Upper lobe of left lung (tissue), 6 donors: ENCODE measurements at places on chromosomes 7 and 10.
A peak's percentile ranks its signal among the peaks of the same experiment; 100 is the strongest.

GRCh38 chr10:21531164-21531563 lies 2.9 kb upstream of the MLLT10 start:
- no peak for DNase-seq

GRCh38 chr7:124752310-124752709 lies 13.3 kb downstream of the GPR37 start:
- no peak for DNase-seq

DNA sequence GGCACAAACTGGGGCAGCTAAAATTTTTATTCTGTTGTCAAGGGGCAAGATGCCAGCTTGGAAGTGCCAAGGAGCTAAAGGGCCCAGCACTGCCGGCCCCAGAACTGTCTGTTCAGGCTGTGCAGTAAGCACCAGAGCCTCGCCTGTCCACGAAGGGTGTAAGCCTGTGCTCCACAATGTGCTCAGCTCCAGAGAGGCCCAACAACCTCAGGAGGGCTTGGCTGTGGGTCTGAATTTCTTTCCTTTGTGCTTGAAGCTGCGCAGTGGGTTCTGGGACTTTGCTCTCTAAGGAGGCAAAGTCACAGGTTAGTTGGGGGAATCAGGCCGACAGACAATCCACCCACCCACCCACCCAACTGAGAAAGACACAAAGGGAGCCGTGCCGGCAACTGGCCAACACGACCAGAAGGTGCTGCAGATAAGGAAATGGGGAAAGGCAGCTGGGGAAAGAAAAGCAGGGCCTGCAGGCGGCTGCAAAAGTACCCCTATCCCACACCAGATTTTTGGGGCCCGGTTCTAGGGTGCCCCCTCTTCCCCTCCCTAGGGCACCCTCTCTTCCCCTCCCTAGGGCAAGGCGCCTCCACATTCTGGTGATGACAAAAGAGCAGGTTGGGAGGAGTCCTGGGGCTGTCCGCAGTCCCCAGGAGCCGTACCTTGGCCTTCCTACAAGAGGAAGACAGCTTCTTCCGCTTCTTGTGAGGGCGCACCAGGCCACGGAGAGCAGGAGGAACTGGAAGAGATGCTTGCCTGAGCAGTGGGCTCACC lies 7.7 kb downstream of the DDX56 start:
- DNase-seq = no peak

GRCh38 chr7:155345490-155345889 lies 47.8 kb downstream of the INSIG1 start:
- no peak for DNase-seq

- DNase-seq = no peak
Observed at GRCh38 chr7:83617858-83618257, 31.1 kb downstream of the SEMA3E start.

DNA sequence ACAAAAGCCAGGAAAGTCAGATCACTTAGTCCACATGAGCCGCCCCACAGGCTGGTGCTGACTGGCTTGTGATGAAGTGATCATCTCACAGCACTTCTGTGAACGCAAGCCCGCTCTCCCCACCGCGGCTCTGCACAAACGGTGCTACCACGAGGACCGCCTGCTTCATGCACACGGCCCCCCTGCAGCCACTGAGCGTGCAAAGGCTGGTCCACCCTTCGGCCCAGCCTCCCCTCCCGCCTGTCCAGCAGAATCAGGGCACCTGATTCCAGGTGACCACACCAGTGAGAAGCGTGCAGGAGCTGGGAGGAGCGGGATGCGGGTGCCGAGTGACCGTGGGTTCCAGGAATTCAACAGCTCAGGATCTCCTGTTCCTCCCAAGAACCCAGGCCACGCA lies 32.2 kb downstream of the MAD1L1 start:
- peak; percentile 15 for DNase-seq

- DNase-seq = no peak
Observed at GRCh38 chr10:71899665-71900412, 48.8 kb upstream of the PSAP start.

- no peak for DNase-seq
Observed at GRCh38 chr7:116165717-116166116, 44.6 kb upstream of the TES start.

DNA sequence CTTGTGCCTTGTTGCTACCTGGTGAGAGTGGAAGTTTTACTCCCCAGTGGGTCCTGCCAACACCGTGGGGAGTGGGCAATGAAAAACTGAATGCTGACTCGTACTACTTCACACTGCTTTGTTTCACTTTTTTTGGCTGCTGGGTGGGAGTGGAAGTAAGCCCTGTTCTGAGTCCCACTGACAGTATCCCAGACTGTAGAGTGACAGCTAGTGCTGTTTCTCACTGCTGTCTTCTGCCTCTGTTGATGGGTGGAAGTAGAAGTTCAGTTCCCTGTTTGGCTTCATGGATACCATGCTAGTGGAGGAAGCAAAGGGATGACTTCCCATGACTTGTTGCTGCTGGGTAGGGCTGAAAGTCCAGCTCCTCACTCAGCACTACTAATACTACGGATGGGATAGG lies 98.4 kb downstream of the STK31 start:
- DNase-seq = no peak

DNA sequence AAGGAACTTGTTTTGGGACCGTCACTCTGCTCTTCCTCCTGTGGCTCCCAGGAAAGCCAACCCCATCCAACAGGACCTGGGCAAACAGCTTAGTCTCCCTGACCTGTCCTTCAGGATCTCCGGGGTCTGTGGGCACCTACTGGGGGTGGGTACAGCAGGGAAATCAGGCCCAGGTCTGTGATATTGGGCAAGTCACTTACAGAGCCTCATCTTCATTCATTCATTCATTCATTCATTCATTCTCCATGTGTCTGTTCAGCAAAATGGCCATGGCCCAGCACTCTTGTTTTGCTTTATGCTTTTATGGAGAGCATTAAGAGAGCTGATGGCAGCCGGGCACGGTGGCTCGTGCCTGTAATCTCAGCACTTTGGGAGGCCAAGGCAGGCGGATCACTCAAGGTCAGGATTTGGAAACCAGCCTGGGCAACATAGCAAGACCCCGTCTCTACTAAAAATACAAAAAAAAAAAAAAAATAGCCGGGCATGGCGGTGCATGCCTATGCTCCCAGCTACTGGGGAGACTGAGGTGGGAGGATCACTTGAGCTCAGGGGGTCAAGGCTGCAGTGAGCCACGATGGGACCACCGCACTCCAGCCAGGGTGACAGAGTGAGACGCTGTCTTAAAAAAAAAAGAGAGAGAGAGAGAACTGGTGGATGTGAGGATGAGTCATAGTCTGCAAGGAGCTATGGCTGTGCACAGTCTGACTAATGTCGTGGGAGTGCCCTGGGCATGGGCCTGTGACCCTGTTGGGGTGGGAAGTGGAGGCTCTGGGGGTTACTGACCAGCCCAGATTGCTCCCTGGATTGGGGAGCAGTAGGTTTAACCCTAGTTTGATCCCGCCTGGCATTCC lies 54.3 kb downstream of the CLIP2 start:
- DNase-seq = no peak

- no peak for DNase-seq
Observed at GRCh38 chr7:41134300-41135255, 568.3 kb downstream of the INHBA start.

- DNase-seq = no peak
Observed at GRCh38 chr10:43706166-43706565, 57.5 kb upstream of the ZNF32 start.

DNA sequence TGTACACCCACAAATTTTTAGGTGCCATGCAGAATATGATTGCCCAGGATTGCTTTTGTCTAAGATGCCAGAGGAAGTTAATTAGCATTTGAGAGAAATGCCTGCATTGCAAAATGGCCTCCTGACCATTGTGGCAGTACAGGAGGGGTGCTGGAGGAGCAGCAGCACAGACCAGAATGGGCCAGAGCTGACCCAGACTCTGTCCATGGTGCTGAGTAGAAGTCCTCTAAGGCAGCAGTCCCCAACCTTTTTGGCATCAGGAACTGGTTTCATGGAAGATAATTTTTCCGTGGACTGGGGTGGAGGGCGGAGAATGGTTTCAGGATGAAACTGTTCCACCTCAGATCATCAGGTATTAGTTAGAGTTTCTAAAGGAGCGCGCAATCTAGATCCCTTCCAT lies 217.8 kb upstream of the AGK start:
- no peak for DNase-seq

- DNase-seq = no peak
Observed at GRCh38 chr10:69715899-69716606, 85.7 kb upstream of the COL13A1 start.

GRCh38 chr10:48470115-48470892 lies 134.6 kb downstream of the ARHGAP22 start:
- no peak for DNase-seq

GRCh38 chr10:48456808-48457761 lies 147.8 kb downstream of the ARHGAP22 start:
- DNase-seq = no peak

GRCh38 chr10:5404208-5405041 lies at the start of gene TUBAL3:
TUBAL3 (minus strand) TSS chr10:5404828; CDS start chr10:5404792, 36 bp downstream.
- DNase-seq = no peak

- no peak for DNase-seq
Observed at GRCh38 chr7:122314284-122314683, 9.7 kb upstream of the FEZF1 start.

GRCh38 chr10:89167915-89168314 lies 39.2 kb downstream of the CH25H start:
- no peak for DNase-seq

DNA sequence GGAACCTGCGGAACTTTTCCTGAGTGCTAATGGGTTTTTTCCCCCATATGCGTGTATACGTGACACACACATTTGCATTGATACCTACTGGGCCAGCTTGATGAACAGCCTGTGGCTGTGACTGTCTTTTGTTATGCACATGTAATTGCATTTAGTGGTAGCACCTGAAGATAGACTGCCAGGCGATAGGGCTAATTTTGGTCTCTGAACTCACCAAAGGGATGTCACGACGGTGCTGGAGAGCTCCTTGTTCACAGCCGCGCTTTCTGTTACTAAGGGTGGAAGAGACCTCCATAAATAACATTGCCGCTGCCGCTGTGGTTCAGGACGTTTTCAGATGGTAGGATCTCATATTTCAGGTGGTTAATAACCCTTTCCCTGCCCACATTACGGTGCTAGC lies 133.2 kb downstream of the CAMK1D start:
- no peak for DNase-seq
